ENCODE measurements at places on chromosomes 12 and 14.

GRCh38 chr12:49706351-49707127, 666 bp downstream of the FMNL3 start:
- DNase-seq = no peak

- no peak for DNase-seq
Observed at GRCh38 chr14:54533100-54533499, 23.4 kb downstream of the CGRRF1 start.

- DNase-seq = no peak
Observed at GRCh38 chr12:103392722-103393121, 103.0 kb downstream of the C12orf42 start.

DNA sequence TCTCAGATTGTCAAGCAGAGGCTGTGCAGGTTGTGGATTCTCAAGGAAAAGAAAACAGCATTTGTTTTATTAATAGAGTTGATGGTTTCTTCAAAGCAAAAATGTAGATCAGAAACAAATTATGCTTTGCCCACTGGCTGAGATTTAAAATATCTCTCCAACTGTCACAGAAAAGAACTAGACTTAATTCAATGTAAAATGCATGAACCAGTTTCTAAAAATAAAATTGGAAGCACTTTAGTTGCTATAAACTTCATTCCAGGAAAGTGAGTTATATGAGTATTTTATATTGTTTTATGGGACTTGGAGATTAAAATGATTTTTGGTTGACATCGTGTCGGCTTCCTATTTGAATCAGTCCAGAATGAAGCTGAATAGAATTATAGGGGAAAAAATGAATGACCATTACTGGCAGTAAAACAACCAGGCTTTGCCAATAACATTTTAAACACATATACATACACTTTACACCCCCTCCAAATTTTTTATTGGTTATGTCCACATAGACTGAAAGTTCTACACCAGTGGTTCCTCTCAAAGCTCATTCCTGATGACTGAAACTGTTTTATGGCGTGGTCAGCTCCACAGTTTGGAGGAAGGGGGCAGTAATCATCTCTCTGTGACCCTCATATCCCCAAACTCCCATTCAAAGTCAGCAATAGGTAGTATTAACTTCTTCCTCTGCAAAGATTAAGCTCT, 55.5 kb upstream of the DAAM1 start:
- no peak for DNase-seq

DNA sequence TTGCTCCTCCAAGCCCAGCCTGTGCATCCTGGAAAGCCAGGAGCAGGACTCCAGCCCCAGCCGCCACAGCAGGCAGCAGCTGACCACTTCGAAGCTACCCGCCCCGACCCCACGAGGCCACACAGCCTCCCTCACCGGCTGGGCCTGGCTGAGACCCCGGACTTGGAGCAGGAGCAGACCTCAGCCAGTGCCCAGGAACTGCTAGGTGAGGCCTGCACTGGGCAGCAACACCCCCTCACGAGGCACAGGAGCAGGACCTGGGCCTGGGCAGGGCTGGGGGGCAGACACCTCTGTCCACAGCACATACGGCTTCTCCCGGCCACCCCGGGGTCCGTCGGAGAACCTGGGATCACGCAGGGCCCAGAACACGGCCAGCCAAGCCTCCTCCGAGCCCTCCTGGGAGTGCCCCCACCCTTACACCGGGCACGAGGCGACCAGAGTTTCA, 137.4 kb upstream of the C14orf180 start:
- DNase-seq = no peak

DNA sequence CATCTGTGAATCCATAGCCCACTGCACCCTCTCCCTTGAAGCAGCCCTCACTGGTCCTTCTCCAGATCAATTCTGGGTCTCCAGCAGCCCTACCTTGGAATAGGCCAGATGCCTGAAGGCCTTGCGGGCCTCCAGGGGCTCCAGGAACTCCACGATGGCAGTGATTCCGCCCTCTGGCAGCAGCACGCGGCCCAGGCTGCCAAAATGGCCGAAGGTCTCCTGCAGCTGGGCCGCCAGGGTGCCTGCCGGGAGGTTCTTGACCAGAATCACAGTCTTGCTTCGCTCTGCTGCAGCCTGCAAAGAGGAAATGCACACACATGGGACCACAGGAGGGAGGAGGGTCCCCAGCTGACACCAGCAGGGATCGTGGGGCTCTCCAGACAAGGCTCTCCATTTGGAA, 26.3 kb downstream of the RBM19 start:
- no peak for DNase-seq

DNA sequence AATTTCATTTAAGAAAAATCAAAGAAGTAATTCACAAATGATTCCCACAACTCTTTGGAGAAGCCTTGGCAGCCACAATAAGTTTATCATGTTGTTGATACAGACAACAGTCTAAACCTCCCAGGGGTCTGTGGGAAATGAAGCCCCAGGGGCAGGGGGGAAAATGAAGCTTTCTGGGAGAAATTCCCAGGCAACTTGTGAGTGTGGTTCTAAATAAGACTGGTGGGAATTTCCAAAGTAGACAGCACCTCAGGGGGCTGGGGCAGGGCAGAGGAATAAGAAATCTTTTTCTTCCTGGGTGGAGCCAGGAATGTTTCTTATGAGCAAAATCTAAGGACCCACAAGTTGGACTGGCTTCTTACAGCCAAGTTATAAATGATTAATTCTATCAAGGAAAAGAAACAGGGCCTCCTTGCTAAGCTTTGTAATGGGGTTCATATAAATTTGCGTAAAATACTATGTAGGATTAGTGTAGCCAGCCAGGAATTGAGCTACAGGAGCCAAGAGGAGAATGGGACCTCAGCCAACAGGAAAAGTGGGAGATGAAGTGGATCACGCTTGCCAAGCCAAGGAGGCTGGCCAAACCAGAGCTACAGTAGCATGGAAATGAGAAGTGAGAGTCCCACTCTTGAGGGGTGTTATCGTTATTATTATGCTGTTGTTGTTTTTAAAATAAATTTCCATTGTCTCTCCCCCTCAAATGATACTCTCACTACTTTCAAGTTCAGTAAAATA, 182.9 kb upstream of the FAR2 start:
- DNase-seq = no peak

- DNase-seq = no peak
Observed at GRCh38 chr12:7859552-7859951, 13.2 kb downstream of the SLC2A14 start.

DNA sequence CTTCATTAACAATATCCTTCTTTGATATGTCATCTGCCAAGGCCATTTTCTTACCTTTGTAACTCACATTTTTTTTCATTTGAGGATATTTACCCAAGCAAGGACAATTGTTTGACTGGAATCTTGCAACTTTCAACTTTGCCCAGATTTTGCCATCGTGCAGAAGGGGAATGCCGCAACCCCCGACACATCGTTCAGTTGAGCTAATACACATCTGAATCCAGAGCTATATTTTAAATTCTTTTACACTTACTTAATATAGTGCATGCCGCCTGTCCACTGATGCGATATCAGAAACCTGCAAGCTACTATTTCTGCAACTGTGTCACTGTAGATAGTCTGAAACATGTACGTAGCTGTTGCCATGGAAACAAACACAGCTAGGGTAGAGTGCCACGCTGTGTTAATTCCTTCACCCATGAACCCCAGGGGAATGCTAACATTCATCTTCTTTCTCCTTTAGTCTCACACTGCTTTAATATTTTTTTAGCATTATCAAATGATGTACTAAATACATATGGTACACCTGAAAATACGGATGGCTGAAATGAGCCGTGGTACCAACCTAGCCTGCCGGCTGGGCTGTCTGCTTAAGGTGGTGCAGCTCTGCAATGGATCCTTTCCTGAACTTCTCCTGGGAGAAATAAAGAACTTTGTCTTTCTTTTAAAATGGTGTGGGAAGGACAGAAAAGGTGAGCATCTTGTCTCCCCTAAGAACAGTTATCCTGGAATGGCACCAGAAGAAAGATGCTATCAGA, 77.0 kb upstream of the FOXN3 start:
- DNase-seq = no peak

- no peak for DNase-seq
Observed at GRCh38 chr14:54166049-54166950, 209.7 kb upstream of the BMP4 start.

GRCh38 chr12:88418856-88419497, 161.3 kb downstream of the KITLG start:
- no peak for DNase-seq

- no peak for DNase-seq
Observed at GRCh38 chr12:25056011-25056410, 107.1 kb upstream of the BCAT1 start.

DNA sequence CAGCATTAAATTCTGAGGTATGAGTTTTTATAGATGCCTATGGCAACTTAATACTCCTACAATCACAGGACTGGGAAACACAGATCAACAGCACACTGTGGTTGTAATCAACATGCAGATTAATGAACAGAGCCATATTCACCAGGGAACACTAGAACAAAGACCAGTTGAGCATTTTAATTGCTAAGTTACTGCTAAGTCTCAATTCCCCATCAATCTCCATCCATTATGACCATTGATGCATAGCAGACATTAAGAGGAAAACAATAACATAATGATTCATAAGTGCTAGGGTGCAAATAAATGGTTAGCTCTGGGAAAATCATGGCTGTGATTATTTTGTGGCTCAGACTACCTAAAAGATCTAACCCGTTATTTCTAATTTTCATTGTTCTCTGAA, 505.6 kb downstream of the TRHDE start:
- DNase-seq = no peak

- no peak for DNase-seq
Observed at GRCh38 chr14:103806805-103807204, 40.6 kb downstream of the PPP1R13B start.

- DNase-seq = no peak
Observed at GRCh38 chr12:59194794-59195193, 274.5 kb upstream of the LRIG3 start.

DNA sequence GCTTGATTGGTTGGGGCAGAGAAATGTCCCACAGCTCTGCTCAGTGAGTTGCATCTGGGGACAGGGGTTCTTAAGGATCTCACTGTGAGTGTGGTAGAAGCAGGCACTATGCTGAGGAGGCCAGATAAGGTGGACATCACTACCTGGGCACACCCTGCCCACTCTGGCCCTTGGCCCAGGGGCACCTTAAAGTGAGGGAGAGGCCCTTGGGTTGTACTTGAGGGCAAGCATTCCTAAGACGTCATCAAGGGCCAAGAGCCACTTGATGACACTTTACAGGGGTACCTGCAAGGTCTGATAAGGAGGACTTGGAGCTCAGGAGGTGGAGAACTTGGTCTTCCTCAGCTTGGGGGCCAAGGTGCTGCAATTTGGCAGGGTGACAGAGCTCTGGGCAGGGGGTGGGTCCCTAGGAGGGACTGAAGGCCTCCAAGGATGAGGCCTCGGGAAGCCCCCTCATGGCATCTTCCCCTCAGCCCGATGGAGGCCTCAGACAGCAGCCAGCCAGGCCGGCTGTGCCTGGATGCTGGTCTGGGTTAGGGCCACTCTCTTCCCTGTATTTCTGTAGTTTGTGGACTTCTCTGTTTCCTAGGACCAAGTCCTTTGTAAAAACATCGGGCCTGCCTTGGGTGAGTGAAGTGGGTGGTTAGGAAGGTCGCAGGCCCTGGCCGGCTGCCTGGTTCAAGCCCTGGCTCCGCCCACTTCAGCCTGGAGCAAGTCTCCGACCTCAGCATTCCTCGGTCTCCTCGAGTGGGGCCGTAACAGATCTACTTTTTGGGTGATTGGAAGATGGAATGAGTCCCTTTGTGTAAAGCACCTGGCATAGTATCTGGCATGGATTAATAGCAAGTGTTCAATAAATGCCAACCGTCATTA, 24.8 kb downstream of the GPR68 start:
- no peak for DNase-seq

- DNase-seq = no peak
Observed at GRCh38 chr14:54768501-54769129, 134.0 kb downstream of the GCH1 start.

GRCh38 chr14:76259029-76259735, 107.5 kb downstream of the GPATCH2L start:
- DNase-seq = no peak

DNA sequence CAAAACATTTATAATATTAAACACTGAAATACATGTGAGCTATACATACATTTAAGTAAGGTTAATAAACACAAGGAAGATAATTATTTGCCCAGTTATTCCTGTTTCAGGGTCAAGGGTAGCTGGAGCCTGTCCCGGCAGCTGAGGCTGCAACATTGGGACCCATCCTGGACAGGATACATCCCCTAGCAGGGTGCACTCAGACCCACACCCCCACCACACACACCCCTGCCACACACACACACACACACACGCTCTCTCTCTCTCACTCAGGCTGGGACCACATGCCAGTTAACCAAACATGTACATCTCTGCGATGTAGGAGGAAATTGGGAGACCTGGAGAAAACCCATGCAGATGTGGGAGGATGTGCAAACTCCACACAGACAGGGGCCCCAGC, 112.6 kb upstream of the TMCC3 start:
- DNase-seq = no peak

- no peak for DNase-seq
Observed at GRCh38 chr14:71751264-71751663, 181.0 kb upstream of the RGS6 start.

GRCh38 chr12:124663771-124664366, 96.5 kb upstream of the NCOR2 start:
- DNase-seq = peak; percentile 93

DNA sequence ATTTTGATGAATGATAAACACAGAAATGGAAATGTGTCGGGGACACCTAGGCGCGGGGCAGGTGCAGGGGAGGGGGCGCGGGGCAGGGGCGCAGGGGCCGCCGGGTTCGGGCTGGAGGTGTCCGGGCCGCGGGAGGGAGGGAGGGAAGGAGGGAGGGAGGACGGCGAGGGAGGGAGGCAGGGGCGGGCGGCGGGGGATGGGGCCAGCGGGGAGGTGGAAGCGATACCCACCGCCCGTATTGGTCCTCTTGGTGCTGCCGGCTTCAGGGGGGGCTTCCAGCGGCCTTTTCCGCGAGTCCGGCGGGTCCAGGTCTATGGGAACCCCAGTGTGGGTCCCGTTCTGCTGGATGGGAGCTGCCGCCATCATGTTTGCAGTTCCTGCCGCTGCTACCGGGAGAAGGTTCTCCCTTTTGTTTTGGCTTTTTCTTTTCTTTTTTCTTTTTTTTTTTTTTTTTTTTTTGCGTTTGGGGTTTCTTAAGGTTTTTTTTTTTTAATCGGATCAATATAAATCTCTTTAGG, 703 bp downstream of the NOVA1 start:
- DNase-seq = peak; percentile 30

GRCh38 chr14:80787876-80788275, 153.7 kb downstream of the CEP128 start:
- DNase-seq = no peak

DNA sequence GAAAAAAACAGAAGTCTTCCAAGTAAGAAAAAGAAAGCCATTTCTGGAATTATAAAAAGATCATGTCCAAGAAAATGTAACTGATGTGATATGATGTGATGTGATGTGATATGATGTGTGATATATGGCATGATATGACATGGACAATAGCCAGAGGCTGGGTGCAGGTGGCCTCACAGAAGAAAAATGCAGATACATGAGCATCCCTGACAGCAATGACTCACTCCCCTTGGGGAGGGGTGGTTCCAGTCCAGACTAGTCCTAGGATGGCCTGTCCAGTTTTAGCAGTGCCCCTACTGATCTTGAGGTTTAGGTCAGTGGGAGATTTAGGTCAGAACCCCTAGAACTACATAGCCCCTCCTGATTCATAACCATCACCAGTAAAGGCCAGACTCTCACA, 3.5 kb upstream of the RHOJ start:
- no peak for DNase-seq

GRCh38 chr14:61396694-61397093, 75.3 kb downstream of the PRKCH start:
- no peak for DNase-seq

- no peak for DNase-seq
Observed at GRCh38 chr12:89370421-89370831, 18.1 kb upstream of the DUSP6 start.
